ENCODE measurements at places on chromosomes 4 and X. TPM values are rescaled to one million over a fixed set of nuclear protein-coding genes. Genes with fewer than 3 reads are reported as not detected.

DNA sequence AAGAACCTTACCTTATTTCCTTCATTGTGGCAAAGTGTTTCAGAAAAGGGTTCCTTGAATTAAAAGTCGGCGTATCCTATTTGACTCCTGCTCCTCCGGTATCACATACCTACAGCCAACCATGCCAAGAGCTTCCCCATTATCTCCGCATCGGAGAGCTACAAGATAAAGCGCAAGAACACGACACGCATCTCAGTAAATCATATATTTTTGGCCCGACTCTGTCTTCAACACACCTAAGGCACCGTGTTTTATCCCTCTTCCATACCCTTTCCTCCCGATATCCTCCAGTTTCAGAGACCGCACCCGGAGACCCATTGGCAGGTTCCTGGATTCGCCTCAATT is 497 bp upstream of the THAP9 start:
- DNase-seq: no peak

The CFI gene
- 21.1 TPM for total RNA-seq

The CHRDL1 gene
- 107 TPM for total RNA-seq

The SPRY1 gene
- total RNA-seq: 111 TPM

The SPANXN3 gene
- total RNA-seq: not detected

- no peak for DNase-seq
Observed at GRCh38 chrX:69158166-69158980, 6.9 kb downstream of the PJA1 start.

The STBD1 gene
- 37.4 TPM for total RNA-seq

- no peak for DNase-seq
Observed at GRCh38 chr4:90888571-90888970, 761.4 kb downstream of the CCSER1 start.

DNA sequence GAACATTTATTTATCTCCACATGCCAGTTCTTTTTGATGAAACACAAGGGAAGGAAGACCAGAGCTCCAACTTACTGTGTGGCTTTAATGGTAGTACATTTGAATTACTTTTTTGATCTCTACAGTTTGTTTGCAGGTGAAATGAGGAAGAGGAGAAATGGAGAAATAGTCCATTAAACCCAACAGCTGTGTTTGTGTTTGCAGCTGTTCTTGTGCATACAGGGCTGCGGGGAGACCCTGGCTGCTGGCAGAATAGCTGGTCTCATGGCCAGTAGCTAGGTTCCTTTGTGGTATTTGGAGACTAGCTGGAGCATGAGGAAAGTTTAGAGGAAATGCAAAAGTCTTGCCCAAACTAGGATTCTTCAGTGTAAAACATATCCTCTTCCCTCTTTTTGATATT is 374.8 kb downstream of the GPAT3 start:
- DNase-seq: no peak

- no peak for DNase-seq
Observed at GRCh38 chrX:97065066-97065465, 181.4 kb downstream of the RPA4 start.

- no peak for DNase-seq
Observed at GRCh38 chr4:38621831-38622230, 42.2 kb upstream of the KLF3 start.

GRCh38 chr4:83390944-83391343 is 56.3 kb upstream of the HPSE start:
- DNase-seq: no peak

DNA sequence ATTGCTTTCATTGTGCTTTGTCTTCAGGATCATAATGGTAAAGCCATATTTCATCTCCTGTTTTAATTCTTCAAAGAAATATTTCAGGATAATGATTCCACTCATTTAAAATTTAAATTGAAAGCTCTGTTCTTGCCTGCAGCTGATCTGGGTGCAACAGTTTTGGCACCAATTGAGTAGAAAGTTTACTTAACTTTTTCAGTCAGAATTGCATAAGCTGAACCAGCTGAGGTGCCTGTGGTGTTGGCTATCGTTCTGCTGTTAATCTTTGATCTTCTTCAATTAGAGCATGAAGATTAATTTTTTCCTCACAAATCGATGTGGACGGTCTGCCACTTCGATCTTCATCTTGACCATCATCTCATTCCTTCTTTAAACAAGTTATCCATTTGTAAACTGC is 49.6 kb downstream of the MAGEB16 start:
- DNase-seq: no peak

DNA sequence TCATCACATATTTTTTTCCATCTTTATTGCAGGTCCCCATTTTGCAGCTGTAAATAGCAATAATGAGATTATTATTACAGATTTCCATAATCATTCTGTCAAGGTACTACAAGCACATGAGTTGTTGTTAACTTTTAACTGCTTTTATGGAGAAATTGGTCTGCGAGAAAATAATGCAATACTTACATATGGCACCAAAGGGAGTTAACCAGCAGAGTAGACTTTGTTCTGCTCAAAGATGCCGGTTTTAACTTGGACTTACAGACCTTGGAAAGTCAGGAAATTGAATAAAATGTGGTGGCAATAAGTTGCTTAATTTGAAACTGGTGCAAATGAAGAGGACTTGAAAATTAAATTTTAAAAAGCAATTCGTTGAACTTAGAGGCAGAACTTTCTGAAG is 20.4 kb upstream of the MND1 start:
- DNase-seq: no peak

The CYBB gene
- 67.5 TPM for total RNA-seq

DNA sequence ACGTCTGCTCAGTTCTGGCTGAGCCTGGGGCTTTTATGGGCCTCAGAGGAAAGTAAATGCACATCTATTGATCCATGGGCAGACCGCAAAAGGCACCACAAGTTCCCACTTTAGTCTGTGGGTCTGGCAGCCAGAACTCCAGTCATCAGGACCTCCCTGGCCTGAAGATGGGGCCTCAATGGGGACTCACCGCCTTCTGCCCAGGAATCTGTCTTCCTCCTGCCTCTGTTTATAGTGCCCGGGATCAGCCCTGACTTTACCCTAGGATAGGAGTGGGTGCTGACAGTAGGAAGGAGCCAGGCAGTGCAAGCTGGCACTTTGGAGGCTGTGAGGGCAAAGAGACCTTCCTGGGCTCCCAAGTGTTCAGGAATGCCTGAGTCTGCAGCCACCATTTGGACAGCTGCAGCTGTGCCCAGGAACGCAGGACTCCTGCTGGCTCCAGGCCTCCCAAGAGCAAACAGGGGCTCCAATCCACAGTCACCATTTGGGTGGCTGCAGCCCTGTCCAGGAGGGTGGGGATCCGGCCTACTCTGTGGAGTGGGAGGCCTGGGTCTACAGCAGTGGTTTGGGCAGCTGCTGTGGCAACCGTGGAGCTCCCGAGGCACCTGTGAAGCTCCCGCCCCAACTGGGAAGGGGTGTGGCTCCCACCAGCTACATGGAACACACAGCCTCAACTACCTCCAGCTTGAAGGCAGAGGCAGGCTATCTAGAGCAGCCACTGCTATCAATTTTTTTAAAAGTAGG is 1440.9 kb upstream of the ADGRL3 start:
- DNase-seq: peak; percentile 37

The AKAP14 gene
- total RNA-seq: not detected

The TAF1 gene
- 41.4 TPM for total RNA-seq
